Neural progenitor cell (in vitro differentiated cells): ENCODE measurements at places on chromosomes 1 and 21. TPM values are rescaled to one million over a fixed set of nuclear protein-coding genes. Genes with fewer than 3 reads are reported as not detected.
A peak's percentile ranks its signal among the peaks of the same experiment; 100 is the strongest.

DNA sequence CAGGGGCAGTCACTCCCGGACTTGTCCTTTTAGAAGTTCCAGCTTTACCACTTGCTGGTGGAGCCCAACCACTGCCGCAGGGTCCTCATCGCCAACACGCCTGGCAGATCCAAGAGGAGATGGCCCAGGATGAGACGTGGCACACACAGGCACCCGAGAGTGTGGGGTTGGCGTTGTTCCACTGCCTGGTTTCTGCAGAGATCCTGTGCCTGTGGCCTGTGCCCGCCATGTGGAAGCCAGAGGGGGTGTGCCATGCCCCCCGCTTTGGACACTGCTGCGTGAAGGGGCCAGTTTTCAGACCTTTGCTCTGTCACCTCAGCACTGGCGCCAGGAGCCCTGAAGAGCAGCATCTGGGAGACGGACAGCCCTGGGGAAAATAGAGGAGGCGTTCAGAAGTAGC is 10.8 kb downstream of the CD46 start:
- no peak for DNase-seq

The ARHGAP29 gene
- 11.4 and 14.8 TPM in 2 replicates for total RNA-seq

GRCh38 chr1:208179961-208180409 is 64.2 kb downstream of the PLXNA2 start:
- DNase-seq, result no peak

DNA sequence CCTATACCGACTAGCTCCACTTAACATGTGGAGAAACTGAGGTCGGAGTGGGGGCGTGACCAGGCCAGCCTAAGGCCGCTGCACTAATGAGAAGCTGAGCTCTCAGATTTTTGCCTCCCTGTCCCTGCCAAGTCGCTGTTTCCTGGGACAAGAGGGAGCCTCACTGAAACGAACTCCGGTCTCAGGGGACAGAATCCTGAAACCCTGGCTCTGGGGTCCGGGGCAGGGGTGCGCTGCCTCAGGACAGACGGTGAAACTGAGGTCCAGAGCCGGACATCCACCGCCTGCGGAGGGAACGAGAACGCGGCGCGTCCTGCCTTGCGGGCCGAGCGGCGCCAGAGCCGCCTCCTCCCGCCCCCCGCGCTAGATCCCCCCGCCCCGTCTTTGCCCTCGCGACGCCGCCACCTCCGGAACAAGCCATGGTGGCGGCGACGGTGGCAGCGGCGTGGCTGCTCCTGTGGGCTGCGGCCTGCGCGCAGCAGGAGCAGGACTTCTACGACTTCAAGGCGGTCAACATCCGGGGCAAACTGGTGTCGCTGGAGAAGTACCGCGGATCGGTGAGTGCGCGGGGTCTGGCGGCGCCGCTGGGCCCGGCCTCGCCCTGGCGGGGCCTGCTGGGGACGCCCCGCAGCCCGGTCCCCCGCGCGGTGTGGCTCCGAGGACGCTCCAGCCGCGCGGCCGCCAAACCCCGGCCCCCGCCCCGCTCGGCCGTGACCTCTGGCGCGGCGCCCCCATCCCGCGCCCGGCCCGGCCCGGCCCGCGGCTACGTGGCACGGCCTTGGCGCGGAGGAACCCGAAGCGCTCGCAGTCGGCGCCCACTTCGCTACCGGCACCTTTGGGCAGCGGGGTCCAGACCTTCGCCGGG is at the start of gene GPX7:
Gene GPX7 (plus strand): TSS at position 381 of the 865 bp plus-strand sequence. CDS start 39 bp downstream, at position 420.
- DNase-seq, result peak; percentile 74

The FAM177B gene
- not detected in 2 replicates for total RNA-seq

DNA sequence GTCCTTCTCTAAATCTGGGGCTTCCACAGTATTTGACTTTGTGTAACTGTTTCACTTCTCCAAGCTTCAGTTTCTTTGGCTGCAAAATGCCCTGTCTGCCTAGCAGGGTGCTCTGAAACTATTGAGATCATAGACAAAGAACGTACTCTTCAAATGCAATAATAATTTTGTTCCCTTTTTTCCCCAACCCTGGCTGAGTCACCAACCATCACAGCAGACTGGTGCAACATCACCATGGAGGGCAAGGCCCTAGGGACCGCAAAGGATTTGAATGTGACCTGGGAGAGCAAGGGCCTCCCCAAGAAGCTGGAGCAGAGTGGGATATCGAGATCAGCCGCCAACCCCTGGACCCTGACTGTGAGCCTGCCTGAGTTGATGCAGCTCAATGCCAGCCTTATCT is 115.0 kb downstream of the FCRL5 start:
- no peak for DNase-seq

DNA sequence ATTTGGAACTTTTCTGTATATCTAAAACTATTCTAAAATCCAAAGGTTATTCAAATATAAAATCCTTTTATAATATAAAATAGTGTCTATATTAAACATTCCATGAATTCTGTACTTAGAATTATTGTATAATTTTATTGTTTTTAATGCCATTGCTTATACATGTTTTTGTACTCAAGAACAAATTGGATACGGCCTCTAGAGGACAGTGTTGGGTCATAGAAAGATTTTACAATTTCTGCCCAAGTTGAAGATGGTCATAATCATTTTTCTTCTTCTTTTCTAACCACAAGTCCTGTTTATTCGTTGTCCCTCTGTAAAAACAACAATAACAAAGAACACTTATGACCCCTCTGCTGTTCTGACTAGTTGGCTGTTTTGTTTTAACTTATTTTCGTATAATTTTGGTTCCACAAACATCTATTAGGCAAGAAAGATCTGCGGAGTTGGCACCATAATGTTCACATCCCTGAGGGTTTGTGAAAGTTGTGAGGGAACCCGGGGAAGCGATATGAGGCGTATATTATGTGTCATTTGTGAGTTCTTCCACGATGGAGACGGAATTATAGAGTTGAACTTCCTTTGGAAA is 75.7 kb upstream of the KIF26B start:
- DNase-seq, result peak; percentile 18

GRCh38 chr1:240337781-240338180 is 246.1 kb downstream of the FMN2 start:
- DNase-seq, result no peak

DNA sequence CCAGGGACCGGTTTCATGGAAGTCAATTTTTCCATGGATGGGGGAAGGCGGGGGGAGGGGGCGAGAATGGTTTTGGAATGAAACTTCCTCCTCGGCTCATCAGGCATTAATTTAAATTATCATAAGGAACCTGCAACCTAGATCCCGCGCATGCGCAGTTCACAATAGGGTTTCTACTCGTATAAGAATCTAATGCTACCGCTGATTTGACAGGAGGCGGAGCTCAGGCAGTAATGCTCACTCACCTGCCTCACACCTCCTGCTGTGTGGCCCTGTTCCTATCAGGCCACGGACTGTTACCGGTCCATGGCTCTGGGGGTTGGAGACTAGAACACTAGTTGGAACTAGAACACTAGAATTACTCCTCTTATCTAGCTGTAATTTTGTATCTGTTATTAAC is 38.0 kb downstream of the PRRX1 start:
- DNase-seq, result no peak

- no peak for DNase-seq
These were observed 166.7 kb downstream of the USP25 start for GRCh38 chr21:15896501-15896900.

GRCh38 chr1:182595641-182596240 is 6.7 kb upstream of the RNASEL start:
- peak; percentile 78 for DNase-seq

- DNase-seq, result no peak
These were observed 57.0 kb downstream of the CHRM3 start for GRCh38 chr1:239443361-239443760.

DNA sequence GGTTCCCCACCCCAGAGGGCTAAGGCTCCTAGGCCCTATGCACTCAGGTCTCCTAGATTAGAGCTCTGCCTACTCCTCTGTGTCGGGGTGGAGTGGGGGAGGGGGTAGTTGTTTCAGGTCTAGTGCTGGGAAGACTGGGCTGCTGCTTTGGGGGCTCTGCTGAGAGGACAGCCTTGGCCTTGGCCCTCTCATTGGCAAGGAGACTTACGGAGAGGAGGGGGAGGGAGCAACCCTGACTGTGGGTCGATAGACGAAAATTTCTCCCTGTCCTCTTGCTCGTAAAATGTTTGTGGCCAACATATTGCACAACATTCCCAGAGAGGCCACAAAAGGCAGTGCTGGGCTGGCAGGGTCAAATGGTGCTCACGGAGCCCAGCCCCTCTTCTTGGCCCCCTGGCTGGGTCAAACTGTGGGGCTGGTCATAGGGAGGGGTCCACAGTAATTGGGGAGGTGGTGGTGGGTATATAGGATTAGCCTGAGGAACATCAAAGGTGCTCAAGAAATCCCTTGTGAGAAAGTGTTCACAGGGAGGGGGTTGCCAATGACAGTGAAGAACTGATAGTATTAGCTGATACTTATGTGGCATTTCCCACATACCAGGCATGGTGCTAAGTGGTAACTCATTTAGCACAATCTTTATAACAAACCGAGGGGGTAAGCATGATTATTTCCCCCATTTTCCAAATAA is 8.5 kb upstream of the DMBX1 start:
- DNase-seq, result no peak

- DNase-seq, result no peak
These were observed 10.4 kb upstream of the VSIG8 start for GRCh38 chr1:159872891-159873290.

DNA sequence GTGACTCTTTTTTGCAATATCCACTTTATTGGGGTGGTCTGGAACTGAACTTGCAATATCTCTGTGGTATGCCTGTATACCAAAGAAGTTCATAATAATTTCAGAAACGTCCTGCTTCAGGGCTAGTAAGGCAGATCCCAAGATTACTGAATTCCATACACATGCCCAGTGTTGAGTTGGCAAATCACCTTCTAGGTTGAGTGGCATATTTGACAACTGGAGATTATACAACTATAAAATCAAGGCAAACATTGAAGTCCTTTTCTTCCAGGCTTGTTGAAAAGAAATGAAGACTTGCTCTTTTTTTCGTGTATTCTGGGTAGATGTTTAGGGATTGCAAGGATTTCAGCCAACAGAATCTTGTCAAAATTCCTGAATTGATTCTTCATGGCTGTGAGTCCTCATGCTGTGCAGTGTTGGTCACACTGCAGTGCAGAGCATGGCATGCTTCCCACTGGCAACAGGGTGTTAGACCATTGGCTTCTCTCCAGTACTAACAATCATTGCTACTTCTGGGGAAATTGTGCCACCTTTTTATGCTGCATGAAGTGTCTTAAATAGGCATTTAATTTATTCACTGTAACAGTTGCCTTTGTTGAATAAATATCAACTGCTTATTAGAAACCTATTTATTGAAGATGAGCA is 367.1 kb upstream of the ADGRL4 start:
- no peak for DNase-seq

- DNase-seq, result no peak
These were observed 252.5 kb upstream of the C1orf105 start for GRCh38 chr1:172167796-172168596.
